ENCODE measurements at places on chromosomes 7 and 10. TPM values are rescaled to one million over a fixed set of nuclear protein-coding genes. Genes with fewer than 3 reads are reported as not detected.
A peak's percentile ranks its signal among the peaks of the same experiment; 100 is the strongest.

GRCh38 chr7:74372511-74373111 is 81.1 kb upstream of the GTF2IRD1 start:
- peak overlapping the region; percentile 6 for H3K4me3 ChIP-seq
- peak overlapping the region; percentile 22 for H3K27ac ChIP-seq
- peaks cover 20% of the 10 kb centered on the region for H3K36me3 ChIP-seq
- DNase-seq: no peak
- H3K4me1 ChIP-seq: no peaks in the 10 kb centered on the region

GRCh38 chr10:117762819-117763172 is 220.2 kb downstream of the EMX2 start:
- H3K36me3 ChIP-seq: no peaks in the 10 kb centered on the region
- DNase-seq: no peak
- no peaks in the 10 kb centered on the region for H3K4me1 ChIP-seq
- H3K4me3 ChIP-seq: no peak overlapping the region

GRCh38 chr7:142908290-142908689 is 22.7 kb upstream of the TRPV6 start:
- H3K36me3 ChIP-seq: no peaks in the 10 kb centered on the region
- no peak overlapping the region for H3K4me3 ChIP-seq
- no peak overlapping the region for H3K27ac ChIP-seq
- no peaks in the 10 kb centered on the region for H3K4me1 ChIP-seq

- no peak overlapping the region for H3K27ac ChIP-seq
- no peaks in the 10 kb centered on the region for H3K27me3 ChIP-seq
- H3K36me3 ChIP-seq: peaks cover 57% of the 10 kb centered on the region
- no peak for DNase-seq
- no peak overlapping the region for H3K4me3 ChIP-seq
Measured at GRCh38 chr7:35630024-35630972, 64.6 kb downstream of the HERPUD2 start.

DNA sequence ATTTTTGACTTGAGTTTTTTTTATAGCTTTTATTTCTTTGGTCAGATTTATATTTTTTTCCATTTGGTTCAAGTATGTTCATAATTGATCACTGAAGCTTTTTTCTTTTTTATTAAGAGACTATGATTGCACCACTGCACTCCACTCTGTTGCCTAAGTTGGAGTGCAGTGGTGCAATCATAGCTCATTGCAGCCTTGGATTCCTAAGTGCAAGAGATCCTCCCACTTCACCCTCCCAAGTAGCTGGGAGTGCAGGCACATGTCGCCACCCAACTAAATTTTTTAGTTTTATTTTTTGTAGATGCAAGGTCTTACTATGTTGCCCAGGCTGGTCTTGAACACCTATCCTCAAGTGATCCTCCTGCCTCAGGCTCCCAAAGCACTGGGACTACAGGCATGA is 97.7 kb upstream of the KIF5B start:
- no peaks in the 10 kb centered on the region for H3K4me1 ChIP-seq
- no peaks in the 10 kb centered on the region for H3K27me3 ChIP-seq
- no peak for DNase-seq
- no peak overlapping the region for H3K27ac ChIP-seq
- no peak overlapping the region for H3K4me3 ChIP-seq

The CAV1 gene
- 156 TPM for total RNA-seq

- no peak for DNase-seq
- H3K27me3 ChIP-seq: no peaks in the 10 kb centered on the region
- no peaks in the 10 kb centered on the region for H3K4me1 ChIP-seq
- H3K27ac ChIP-seq: no peak overlapping the region
Measured at GRCh38 chr7:105985672-105986215, 22.7 kb downstream of the CDHR3 start.

The SPACDR gene
- total RNA-seq: not detected

The COL1A2 gene
- 692 TPM for total RNA-seq

GRCh38 chr10:83218205-83218604 is 921.1 kb upstream of the GHITM start:
- DNase-seq: no peak
- H3K27me3 ChIP-seq: no peaks in the 10 kb centered on the region
- no peak overlapping the region for H3K27ac ChIP-seq
- no peak overlapping the region for H3K4me3 ChIP-seq
- no peaks in the 10 kb centered on the region for H3K36me3 ChIP-seq

The NEUROD6 gene
- not detected for total RNA-seq

DNA sequence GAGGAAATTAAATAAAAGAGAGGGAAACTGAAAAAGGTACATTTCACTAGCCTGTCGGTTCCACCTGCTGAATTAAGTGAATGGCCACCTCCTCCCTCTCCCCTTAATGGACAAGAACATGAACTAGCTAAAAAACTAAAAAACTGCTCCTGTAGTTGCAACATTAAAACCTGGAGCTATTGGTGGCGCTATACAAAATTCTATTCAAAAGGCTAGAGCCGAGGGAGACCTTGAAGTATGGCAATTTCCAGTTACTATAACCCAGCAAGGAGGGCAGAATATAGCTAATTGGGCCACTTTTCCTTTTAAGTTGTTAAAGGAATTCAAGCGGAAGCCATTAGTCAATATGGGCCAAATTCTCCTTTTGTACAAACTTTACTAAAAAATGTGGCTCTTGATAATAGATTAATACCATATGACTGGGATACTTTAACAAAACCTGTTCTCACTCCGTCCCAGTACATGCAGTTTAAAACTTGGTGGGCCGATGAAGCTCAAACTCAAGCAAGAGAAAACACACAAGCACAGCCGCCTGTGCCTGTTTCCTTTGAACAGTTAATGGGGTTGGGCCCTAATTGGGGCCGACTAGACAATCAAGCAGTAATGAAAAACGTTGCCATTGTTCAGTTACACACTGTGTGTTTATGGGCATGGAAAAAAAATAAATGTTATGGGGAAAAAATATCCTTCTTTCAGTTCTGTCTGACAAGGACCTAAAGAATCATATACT is 6.5 kb upstream of the CHST3 start:
- H3K27me3 ChIP-seq: no peaks in the 10 kb centered on the region
- H3K36me3 ChIP-seq: no peaks in the 10 kb centered on the region
- DNase-seq: no peak
- no peak overlapping the region for H3K4me3 ChIP-seq

GRCh38 chr7:157670490-157671357 is 333.9 kb downstream of the DNAJB6 start:
- H3K27me3 ChIP-seq: no peaks in the 10 kb centered on the region
- no peak overlapping the region for H3K4me3 ChIP-seq
- no peaks in the 10 kb centered on the region for H3K4me1 ChIP-seq
- H3K36me3 ChIP-seq: no peaks in the 10 kb centered on the region
- H3K27ac ChIP-seq: no peak overlapping the region

- H3K4me3 ChIP-seq: no peak overlapping the region
- no peak overlapping the region for H3K27ac ChIP-seq
- H3K4me1 ChIP-seq: no peaks in the 10 kb centered on the region
- no peaks in the 10 kb centered on the region for H3K27me3 ChIP-seq
- no peak for DNase-seq
Measured at GRCh38 chr7:33157781-33158180, 28.4 kb downstream of the BBS9 start.

The NUTM2B gene
- 4.5 TPM for total RNA-seq

GRCh38 chr10:13400196-13400965 is 52.3 kb upstream of the SEPHS1 start:
- H3K4me1 ChIP-seq: no peaks in the 10 kb centered on the region
- H3K4me3 ChIP-seq: no peak overlapping the region
- H3K27ac ChIP-seq: no peak overlapping the region
- no peaks in the 10 kb centered on the region for H3K36me3 ChIP-seq
- no peak for DNase-seq
- H3K27me3 ChIP-seq: no peaks in the 10 kb centered on the region

The TMEM26 gene
- total RNA-seq: not detected

DNA sequence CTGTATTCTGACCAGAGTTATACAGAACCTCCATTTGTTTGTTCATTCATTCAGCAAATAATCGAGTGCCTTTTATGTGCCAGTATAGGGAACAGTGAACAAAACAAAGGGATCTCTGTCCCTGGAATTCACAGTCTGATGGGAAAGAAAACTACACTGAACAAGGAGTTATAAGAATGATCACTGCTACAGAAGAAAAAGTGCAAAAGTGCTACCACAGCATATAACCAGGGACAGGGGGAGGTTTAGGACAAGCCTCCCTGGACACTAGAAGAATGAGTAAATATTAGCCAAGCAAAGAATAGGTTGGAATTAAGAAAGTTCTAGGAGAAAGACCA is 4.2 kb downstream of the CLDN12 start:
- no peaks in the 10 kb centered on the region for H3K4me1 ChIP-seq
- H3K36me3 ChIP-seq: peaks cover 48% of the 10 kb centered on the region
- H3K27me3 ChIP-seq: no peaks in the 10 kb centered on the region
- no peak for DNase-seq

GRCh38 chr10:88975377-88975720 is 15.2 kb upstream of the FAS start:
- peak overlapping the region; percentile 53 for H3K4me3 ChIP-seq
- H3K27ac ChIP-seq: peak overlapping the region; percentile 89

GRCh38 chr7:1210321-1210978 is 22.2 kb upstream of the UNCX start:
- no peak overlapping the region for H3K27ac ChIP-seq
- H3K27me3 ChIP-seq: peaks cover 5% of the 10 kb centered on the region
- H3K4me1 ChIP-seq: peaks cover 11% of the 10 kb centered on the region
- H3K36me3 ChIP-seq: no peaks in the 10 kb centered on the region

The ABCB4 gene
- not detected for total RNA-seq

The BAMBI gene
- total RNA-seq: 16.3 TPM

DNA sequence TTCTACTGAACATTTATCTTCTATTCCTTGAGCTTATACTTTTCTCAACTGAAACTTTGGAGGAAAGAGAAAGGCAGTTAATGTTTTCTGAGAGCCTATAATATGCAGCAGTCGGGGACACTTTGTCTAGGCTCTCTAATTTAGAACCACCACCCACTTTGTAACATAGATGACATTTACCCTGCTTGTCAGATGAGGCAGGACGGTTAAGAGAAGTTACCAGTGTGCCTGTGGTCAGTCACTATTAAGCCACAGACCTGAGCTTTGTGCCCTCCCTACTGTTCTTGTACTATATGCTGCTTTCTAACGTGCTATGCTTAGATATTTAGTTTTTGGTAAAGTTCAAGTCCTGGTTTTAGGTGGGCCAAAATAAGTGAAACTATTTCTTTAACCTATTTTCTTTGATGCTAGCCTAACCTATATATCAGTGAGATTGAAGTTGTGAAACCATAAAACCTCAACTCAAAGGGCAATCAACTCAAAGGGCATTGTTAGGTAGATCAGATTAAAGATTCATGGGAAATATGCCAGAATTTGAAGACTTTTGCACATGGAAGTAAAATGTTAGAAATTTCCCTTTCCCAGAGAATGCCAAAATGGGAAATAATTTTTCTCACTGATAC is 156.5 kb upstream of the AGR3 start:
- H3K4me1 ChIP-seq: no peaks in the 10 kb centered on the region
- no peaks in the 10 kb centered on the region for H3K36me3 ChIP-seq
- H3K27me3 ChIP-seq: no peaks in the 10 kb centered on the region
- no peak overlapping the region for H3K27ac ChIP-seq

The AQP1 gene
- 2,113 TPM for total RNA-seq

The TACC2 gene
- 69.1 TPM for total RNA-seq

The TMEM213 gene
- total RNA-seq: not detected

- no peaks in the 10 kb centered on the region for H3K36me3 ChIP-seq
- no peak overlapping the region for H3K27ac ChIP-seq
- no peak overlapping the region for H3K4me3 ChIP-seq
- DNase-seq: no peak
- no peaks in the 10 kb centered on the region for H3K27me3 ChIP-seq
Measured at GRCh38 chr10:52644373-52645186, 128.0 kb downstream of the MBL2 start.

The FAM221A gene
- 10.1 TPM for total RNA-seq

DNA sequence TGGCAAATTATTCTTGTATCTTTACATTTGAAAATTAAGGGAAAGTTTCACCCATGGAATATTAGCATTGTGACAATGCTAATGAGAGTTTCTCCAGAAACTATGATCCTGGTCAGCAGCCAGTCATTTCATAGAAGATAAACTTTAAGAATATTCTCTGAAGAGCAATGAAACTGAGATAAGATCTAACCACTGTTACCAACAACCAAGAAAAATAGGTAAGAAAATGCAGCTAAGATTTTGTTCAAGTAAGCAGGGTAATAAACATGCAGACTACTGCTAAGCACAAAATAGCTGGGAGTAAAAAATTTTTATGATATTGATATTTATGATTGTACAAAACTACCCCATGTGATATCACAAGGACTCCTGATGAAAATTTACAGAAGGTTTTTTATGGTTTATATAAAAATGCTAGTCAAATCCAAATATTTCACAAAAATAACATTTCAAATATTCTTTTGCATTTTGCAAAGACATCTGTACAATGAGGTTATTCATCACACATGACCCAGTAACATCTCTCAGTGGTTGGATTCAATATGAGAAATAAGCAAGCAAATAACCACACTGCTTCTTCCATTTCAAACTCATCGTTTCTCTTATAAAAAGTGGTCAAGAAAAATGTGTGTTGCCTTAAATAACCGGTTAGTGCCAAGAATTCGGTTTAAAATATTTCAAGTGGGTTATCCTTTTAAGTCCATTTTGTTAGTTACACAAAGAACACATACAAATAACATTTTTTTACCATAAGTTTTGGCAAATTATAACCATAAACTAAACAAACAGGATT is 251.6 kb downstream of the DIP2C start:
- no peaks in the 10 kb centered on the region for H3K4me1 ChIP-seq
- H3K4me3 ChIP-seq: no peak overlapping the region
- no peak for DNase-seq
- H3K27me3 ChIP-seq: no peaks in the 10 kb centered on the region

DNA sequence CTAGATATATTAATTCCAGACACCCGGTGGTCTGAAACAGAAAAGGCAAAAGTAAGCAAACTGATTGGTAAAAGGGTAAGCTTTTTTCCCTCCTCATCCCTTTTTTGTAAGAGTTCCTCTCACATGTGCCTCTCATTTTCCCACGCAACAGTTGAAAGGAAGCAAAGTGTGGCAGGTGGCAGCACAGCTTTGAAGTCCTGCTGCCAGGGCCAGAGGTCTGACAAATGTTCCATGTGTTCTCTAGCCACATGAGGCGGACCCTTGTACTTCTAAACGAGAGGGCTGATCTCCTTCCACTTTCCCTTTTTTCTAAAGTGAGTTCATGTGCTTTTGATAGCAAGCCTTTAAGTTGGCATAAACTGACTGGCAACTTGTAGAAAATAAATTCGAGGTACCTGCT is 217.5 kb downstream of the POLR1F start:
- no peaks in the 10 kb centered on the region for H3K36me3 ChIP-seq
- no peak overlapping the region for H3K4me3 ChIP-seq
- DNase-seq: no peak
- H3K27me3 ChIP-seq: no peaks in the 10 kb centered on the region

DNA sequence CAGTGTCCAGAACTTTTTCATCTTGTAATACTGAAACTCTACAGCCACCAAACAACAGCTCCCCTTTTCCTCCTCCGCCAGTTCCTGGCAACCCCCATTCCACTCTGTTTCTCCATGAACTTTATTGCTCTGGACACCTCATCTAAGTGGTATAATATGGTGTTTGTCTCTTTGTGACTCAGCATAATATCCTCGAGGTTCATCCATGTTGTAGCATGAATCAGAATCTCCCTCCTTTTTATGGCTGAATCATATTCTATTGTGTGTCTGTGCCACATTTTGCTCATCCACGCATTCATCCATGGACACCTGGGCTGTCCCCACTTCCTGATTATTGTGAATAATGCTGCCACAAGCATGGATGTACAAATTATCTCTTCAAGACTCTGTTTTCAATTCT is 124.4 kb upstream of the FGFR2 start:
- no peaks in the 10 kb centered on the region for H3K4me1 ChIP-seq
- no peak overlapping the region for H3K27ac ChIP-seq
- no peaks in the 10 kb centered on the region for H3K27me3 ChIP-seq
- no peak overlapping the region for H3K4me3 ChIP-seq
- H3K36me3 ChIP-seq: no peaks in the 10 kb centered on the region
- no peak for DNase-seq

The ZNF467 gene
- total RNA-seq: 42.3 TPM

Measured in ascending aorta (tissue), 2 donors.